Muscle of leg (tissue), 16 donors: ENCODE measurements at places on chromosomes 1 and 21.

GRCh38 chr1:185816460-185816859, 82.3 kb downstream of the HMCN1 start:
- no peaks in the 10 kb centered on the region for H3K36me3 ChIP-seq
- no peaks in the 10 kb centered on the region for H3K4me1 ChIP-seq
- no peaks in the 10 kb centered on the region for H3K27me3 ChIP-seq
- H3K4me3 ChIP-seq = no peak overlapping the region

DNA sequence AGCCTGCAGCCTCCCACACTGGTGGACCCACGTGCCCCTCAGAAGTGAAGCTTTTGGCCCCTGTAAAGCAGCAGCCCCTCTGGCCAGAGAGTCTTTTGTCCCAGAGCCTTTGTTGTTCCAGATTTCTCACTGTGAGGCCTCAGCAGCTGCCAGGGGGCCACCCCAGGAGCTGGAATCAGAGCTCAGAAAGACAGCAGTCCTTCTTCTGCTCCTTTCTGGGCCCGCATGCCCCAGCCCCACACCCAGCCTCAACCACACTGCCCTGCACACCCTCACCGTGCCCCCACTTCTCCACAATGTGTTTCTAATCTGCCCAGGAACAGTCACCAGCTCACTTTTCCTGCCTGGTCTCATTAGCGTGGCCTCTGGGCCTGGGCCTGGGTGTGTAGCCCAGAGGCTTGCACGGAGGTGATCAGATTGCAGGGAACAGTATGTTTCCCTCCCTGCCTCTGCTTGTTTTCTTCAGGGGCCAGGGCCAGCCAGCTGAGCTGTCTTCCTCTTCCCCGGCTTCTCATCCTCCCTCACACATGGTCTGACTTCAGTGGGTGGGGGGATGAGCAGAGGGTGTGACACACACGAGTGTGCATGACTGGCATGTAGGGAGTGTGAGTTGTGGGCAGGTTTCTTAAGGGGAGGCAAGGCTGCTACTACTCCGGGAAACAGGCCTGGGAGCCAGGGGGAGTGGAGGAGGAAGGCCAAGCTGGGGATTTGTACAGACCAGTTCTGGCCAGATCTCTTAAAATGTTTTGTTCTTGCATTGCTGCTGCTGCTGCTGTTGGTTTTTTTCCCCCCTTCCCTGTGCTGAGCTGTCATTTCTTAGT, 82.5 kb upstream of the ZNF648 start:
- H3K4me3 ChIP-seq = no peak overlapping the region
- H3K4me1 ChIP-seq = peaks cover 29% of the 10 kb centered on the region
- peak overlapping the region; percentile 96 for H3K27ac ChIP-seq
- H3K27me3 ChIP-seq = no peaks in the 10 kb centered on the region

DNA sequence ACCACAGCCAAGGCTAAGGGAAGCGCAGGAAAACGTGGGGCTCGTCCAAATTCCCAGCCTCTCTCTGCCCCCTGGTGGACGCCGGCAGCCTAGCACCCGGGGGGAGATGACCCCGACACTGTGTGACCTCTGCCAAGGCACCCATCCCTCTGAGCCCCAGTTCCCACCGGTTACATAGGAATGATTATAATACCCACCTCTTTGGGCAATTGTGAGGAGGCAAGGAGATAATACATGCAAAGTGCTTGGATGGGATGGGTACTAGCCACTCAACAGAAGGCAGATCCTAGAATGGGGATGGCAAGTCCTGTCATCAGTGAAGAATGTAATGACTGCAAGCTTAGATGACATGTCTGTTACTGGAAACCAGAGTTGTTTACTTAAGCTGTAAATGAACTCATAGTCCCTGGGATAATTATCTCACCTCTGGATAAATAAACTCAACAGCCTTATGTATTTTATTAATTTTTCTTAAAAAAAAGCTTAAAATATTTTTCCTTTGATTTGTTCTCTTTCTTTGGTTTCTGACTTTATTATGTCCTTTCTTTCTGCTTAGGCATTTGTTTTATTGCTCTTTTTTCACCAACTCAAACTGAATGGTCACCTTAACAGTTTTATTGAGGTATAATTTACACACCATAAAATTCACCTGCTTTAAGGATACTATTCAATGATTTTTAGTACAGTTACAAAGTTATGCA, 11.3 kb upstream of the BMP8B start:
- peaks cover 3% of the 10 kb centered on the region for H3K27me3 ChIP-seq
- no peak overlapping the region for H3K27ac ChIP-seq
- peaks cover 5% of the 10 kb centered on the region for H3K4me1 ChIP-seq
- peak; percentile 18 for DNase-seq
- H3K4me3 ChIP-seq = no peak overlapping the region

DNA sequence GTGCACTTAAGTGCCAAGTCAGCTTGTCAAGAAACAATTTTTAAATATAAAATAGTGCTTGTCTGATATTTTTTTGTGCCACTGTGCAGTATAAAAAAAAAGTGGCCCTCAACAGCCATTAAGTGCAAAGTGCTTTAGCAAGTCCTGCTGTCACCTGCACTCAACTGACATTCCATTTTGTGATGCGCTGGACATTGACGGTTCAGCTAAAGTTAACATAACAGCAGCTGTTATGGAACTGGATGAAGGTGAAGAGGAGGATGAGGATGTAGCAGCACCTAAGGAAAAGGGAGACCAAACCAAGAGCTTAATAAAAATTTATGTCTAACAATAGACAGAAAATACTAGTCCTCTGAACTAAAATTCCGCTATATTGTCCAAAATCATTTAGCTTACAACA, 7.3 kb upstream of the RBM34 start:
- H3K36me3 ChIP-seq = peaks cover 33% of the 10 kb centered on the region
- no peak for DNase-seq
- H3K4me1 ChIP-seq = no peaks in the 10 kb centered on the region
- no peak overlapping the region for H3K4me3 ChIP-seq
- no peak overlapping the region for H3K27ac ChIP-seq

- H3K36me3 ChIP-seq = no peaks in the 10 kb centered on the region
- peak overlapping the region; percentile 87 for H3K27ac ChIP-seq
- no peak overlapping the region for H3K4me3 ChIP-seq
Measured at GRCh38 chr1:178642282-178642681, 82.8 kb upstream of the RALGPS2 start.

DNA sequence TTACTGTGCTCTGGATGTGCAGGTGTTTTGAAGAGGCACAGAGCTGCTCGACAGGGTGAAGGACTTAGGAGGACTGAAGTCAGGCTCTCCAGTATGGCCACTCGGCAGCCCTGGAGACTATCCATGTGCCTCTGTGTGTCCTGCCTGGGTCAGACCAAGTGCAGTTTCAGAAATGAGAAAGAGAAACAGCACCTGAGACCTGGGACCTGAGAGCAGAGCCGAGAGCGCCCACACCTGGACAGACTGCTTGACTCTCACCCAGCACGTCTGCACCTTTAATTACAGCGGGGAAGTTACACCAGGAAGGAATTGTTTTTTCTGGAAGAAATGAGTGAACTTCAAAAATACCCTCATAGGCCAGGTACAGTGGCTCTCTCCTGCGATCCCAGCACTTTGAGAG, 59.7 kb upstream of the COL6A1 start:
- DNase-seq = no peak
- no peak overlapping the region for H3K4me3 ChIP-seq
- no peaks in the 10 kb centered on the region for H3K36me3 ChIP-seq
- no peak overlapping the region for H3K27ac ChIP-seq
- H3K27me3 ChIP-seq = no peaks in the 10 kb centered on the region
- H3K4me1 ChIP-seq = peaks cover 17% of the 10 kb centered on the region

DNA sequence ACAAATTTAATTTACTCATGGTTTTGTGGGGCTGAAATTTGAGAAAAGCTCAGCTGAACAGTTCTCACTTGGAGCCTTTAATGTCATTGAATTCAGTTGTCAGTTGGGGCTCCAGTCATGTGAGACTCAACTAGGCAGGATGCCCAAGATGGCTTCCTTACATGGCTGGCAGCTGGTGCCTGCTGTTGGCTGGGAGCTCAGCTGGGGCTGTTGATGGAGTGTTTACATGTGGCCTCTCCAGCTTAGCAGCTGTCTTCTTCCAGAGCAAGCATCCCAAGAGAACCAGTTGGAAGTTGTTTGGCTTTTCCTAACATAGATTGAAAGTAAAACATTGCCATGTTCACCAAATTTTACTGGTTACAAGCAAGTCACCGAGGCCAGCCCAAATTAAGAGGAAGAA, 81.8 kb upstream of the KCNA3 start:
- H3K27ac ChIP-seq = no peak overlapping the region
- no peaks in the 10 kb centered on the region for H3K4me1 ChIP-seq
- DNase-seq = peak; percentile 90
- no peak overlapping the region for H3K4me3 ChIP-seq

DNA sequence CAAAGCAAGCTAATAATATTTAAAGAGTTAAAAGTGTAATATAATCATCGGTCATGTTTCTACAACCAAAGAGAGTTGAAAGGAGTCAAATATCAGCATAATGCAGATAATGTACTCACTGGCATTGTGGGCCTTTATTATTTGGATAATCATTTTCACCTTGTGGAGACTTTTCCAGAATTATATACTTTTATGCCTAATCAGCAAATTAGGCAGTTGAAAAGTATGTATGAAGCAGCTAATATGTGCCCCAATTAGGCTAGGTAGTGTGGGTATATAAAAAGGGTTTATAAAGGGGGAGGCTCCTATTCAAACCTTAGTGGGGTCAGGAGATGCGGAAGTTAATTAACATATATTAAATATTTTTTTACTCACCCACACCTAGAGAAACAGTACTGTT, 102.8 kb upstream of the HNRNPU start:
- H3K4me3 ChIP-seq = no peak overlapping the region
- H3K27ac ChIP-seq = no peak overlapping the region
- no peaks in the 10 kb centered on the region for H3K36me3 ChIP-seq
- no peaks in the 10 kb centered on the region for H3K27me3 ChIP-seq

- no peak for DNase-seq
- H3K4me3 ChIP-seq = no peak overlapping the region
- no peak overlapping the region for H3K27ac ChIP-seq
- no peaks in the 10 kb centered on the region for H3K36me3 ChIP-seq
- no peaks in the 10 kb centered on the region for H3K27me3 ChIP-seq
Measured at GRCh38 chr1:194277927-194278326, 1091.5 kb upstream of the B3GALT2 start.

DNA sequence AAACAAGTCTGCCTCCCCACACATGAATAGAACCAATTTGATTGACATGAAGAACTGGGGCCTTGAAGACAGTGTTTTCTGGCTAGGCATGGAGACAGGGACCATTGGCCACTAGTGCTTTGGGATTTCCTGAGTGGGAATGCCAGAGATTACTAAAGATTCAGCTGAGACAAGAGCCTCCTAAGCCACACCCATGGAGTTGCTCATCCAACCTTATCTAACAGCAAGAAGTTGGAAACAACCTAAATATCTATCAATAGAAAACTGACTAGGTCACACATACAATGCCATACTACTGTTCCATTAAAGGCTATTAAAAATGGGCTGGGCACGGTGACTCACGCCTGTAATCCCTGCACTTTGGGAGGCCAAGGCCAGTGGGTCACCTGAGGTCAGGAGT, 184.1 kb downstream of the ZBTB18 start:
- no peaks in the 10 kb centered on the region for H3K27me3 ChIP-seq
- H3K4me3 ChIP-seq = no peak overlapping the region
- peak overlapping the region; percentile 69 for H3K27ac ChIP-seq
- no peak for DNase-seq

DNA sequence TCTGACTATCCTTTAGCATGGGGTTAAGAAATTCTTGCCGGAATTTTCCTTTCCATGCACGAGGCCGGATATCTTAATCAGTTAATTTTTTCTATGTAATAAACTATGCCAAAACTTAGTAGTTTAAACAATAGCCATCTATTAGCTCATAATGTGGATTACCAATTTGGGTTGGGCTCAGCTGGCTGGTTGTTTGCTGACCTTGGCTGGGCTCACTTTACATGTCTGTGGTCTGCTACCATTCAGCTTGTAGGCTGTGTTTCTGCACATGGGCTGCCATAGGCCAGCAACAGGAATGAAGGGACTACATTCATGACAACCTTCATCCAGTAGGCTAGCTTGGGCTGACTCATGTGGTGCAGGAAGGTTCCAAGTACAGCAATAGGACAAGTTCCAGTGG, 56.0 kb upstream of the NTPCR start:
- H3K27ac ChIP-seq = no peak overlapping the region
- H3K4me3 ChIP-seq = no peak overlapping the region
- no peaks in the 10 kb centered on the region for H3K4me1 ChIP-seq
- no peaks in the 10 kb centered on the region for H3K27me3 ChIP-seq
